ENCODE measurements at places on chromosomes 1 and 21.

GRCh38 chr1:201414051-201414738 is 7.3 kb downstream of the TNNI1 start:
- DNase-seq, result no peak

DNA sequence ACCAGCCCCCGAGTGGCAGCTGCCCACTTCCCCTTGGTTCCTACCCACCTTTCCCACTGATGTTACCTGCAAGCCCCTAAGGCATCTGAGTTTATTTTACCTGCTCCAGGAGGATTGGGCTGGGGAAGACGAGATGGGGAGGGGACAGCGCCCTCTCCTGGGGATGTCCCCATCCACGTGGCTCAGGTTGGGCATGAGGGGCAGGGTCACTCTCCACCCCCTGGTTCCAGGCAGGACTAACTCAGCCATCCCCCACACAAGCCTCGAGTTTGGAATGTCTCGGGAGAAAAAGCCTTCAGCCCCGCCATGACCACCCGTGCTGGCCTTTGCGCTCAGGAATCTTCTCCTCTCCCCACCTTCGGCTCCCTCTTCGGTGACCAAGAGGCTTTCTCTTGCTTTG is 90.0 kb downstream of the ARHGEF10L start:
- no peak for DNase-seq

DNA sequence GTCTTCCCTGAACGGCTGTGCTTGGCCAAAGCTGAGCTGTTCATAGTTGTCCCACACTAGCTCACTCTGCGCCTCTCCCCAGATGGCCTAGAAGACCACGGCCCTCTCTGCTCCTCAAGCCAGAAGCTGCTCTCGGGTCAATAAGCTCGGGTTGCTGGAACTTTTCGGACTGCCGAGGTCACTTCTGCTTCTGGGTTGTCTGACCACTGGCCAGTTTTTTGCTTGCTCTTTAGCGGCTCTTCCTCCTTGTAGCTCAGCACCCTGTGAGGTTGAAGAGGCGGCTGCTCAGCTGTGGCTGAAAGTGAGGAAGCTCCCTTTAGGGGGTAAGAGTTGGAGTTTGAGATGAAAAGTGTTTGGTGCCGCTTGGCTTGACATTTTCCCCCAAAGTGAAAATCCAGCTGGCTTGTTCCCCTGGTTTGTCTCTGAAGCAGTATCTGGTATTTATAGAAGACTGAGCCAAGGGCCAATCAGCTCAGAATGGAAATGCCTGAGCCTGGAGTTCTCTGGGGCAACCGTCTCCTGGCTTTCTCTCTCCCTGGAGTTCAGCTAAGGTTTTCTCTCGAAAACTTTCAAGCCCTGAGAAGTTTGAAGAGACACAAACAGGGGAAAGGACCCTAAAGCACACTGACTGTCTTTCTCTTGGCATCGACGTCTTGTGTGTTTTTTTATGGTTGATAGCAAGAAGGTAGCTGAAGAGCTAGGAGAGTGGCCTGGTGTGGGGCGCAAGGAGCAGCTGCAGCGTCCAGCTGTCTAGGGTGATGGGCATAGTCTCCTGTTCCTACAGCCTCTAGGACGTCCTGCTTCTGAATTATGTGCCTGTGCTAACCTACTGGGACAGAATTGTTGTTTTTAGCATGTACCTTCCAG is 72.0 kb downstream of the SYT6 start:
- DNase-seq, result no peak

- DNase-seq, result no peak
These were observed 1.5 kb downstream of the CASP9 start for GRCh38 chr1:15522551-15522950.

DNA sequence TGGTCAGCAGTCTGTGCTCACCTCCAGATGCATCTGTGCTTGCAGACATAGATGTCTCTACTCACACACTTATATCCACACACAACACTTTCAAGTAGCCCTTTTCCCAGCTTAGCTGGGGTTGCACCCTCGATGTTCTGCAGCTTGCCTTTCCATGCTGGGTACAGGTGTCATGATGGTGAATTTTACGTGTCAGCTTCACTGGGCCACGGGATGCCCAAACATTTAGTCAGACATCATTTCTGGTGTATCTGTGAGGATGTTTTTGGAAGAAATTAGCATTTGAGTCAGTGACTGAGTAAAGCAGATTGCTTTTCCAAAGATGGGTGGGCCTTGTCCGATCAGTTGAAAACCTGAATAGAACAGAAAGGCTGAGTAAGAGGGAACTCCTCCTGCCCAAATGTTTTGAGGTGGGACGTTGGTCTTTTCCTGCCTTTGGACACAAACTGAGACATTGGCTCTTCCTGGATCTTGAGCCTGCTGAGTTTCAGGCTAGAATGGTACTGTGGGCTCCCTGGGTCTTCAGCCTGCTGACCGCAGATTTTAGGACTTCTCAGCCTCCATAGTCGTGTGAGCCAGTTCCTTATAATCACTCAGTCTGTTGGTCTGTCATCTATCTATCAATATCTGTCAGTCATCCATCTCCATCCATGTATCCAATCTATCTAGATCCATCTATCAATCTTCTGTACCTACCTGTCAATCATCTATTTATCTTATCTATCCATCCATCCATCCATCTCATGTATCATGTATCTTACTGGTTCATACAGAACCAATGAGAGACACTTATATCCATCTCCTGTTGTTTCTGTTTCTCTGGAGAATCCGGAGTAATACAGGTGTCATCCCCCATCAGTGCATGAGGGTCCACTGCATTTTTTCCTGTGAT is 12.7 kb upstream of the OBSCN start:
- no peak for DNase-seq

DNA sequence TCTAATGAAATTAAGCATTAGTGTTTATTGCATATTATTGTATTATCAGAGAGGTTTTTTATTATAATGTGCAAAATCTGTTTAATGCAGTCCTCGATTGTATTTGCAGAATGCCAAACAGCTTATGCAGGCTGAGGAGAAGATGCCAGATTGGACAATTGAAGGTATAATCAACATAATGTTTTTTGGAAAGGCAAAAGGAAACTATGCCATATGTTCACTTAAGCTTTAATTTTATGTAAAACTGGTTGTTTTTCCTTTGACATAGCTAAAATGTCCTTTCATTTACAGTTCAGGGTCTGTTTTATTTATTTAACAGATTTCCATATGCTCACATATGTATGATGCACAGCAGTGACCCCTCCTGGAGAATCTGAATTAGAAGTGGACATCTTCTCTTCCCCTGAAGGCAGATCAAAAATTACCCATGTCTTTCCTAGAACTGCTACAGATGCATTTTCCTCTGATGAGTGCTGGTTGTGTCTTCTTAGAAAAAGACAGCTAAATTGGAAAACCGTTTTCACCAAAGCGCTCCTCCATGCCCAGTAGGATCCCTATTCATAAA is 143.5 kb upstream of the USH2A start:
- DNase-seq, result no peak

DNA sequence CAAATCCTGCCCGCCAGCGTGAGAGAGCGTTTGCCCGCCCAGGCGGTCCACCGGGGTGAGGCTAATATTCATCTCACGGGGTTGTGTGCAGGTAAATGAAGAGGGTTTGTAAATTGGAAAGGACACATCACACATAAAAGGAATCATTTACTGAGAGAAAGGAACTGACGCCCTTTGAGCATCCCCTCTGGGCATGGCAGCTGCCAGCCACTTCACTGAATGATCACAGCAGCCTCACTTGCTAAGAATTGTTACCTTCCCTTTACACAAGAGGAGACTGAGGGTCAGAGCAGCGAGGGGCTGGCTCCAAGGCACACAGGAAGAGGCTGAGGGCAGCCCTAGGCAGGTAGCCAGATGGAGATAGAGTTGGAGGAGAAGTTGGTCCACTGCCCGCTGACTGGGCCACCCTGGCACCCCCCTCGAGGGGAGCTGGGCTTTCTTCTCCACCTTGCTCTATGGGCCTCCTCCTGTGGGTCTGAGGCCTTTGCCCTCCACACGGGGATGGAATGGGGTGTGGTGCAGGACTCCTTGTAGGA is 96.0 kb downstream of the FOXD2 start:
- DNase-seq, result no peak

DNA sequence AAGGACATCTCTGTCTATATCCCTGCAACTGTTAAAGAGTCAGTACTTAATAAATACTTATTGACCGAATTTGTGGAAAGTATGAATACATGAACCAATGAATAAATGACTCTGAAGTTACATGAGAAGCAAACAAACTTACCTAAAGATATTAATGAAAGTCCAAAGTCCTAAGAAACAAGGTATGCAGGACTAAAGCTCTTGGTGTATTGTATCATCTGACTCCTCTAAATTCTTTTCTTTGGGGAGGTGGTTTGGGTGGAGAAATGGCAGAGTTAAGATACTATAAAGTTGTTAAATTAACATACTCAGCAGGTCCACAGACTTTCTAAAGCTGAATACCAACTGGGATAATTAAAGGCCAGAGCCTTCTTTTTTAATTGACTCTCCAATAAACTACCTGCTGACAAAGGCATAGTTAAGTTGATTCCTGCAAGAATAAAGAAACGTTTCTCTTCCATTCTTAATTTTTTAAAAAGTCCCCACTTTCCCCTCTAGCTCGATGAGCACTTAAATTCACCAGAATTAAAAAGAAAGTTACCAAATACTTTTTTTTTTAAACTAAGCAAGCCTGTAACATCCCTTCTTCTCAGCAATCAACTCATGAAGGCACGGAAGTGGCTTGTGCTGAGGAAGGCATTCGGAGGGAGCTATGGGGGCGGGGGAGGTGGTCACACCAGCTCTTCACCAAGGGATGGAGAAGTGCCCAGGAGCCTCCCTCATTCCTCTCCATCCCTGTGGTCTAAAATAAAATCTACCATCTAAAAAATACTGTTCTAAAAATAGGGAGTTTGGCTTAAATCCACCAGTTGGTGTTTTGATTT is 61.1 kb downstream of the GADD45A start:
- DNase-seq, result no peak

DNA sequence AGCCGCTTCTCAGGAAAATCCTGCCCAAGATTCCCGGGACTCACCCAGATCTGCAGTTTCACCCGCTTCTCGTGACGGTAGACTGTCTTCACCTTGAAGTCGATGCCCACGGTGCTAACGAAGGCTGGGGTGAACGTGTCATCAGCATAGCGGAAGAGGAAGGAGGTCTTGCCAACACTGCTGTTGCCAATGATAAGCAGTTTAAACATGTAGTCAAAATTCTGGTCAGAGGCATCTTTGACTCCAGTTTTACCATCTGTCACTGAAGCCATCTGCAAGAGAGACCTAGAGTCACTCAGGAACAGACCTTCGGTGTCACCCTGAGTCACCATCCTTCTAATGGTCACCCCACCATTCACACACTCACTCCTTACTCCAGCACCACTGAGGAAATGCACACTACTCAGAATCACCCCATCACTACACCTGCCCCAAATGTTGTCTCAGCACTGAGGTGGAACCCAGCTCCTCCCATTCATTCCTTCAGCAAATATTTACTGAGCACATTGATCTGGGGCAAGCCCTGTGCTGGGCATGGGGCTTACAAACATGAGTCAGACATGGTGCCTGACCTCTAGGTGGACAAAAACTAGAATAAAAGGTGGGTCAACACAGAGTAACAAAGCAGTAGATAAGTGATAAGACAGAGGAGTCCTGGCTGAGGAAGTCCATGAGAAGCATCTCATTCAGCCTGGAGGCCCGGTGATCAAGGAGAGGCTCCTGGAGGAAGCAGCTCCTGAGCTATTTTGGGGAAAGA is 13.5 kb downstream of the RAB3B start:
- peak; percentile 41 for DNase-seq

DNA sequence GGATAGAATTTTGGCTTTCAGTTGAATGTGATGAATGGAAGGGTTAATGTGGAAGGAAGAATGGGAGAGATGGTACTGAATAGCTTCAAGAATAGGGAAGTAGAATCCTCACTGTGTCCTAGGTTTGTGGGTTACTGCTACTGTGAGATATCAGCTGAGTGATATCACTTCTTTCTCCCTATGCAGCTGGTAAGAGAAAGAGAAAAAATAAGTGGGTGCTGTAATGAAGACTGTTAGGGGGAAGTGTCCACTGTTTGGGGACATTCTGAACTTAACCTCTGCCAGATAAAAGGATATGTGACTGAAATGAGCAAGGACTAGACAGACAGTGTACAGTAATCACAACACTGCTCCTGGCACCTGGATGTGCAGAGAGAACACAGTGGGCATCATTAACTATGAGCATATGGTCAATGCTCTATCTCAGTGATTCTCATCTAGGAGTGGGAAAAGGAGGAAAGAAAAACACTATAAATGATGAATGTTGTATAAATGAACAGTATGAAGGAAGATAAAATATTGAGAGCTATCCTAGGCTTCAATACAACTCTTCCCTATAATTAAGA is 25.6 kb upstream of the MOB3C start:
- no peak for DNase-seq

DNA sequence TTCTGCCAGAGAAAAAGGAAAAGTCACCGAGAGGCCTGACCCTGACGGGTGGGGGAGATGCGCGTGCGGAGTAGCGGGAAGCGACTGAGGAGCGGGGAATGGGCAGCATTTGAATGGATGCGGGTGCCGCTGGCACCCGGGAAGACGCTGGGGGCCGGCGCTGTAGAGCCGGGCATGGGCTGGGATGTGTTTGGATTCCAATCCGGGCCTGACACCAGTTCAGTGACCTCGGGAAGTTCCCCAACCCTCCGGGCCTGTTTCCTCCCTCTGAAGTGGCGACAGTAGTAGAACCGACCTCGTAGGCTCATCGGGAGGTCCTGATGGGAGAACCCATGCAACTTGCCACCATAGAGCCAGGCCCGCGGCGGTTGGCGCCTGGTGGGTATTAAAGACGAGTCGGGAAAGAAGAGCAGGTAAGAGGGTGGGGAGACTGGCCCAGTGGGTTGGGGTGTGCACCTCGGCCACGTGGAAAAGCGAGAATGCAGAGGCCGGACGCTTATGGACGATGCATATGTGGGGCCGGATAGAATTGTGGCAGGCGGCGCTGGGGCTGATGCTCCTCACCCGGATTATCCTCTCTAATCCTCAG is 642 bp upstream of the SLC16A1 start:
- DNase-seq, result no peak

GRCh38 chr21:38323721-38324531 is 67.1 kb downstream of the KCNJ15 start:
- DNase-seq, result peak; percentile 28

DNA sequence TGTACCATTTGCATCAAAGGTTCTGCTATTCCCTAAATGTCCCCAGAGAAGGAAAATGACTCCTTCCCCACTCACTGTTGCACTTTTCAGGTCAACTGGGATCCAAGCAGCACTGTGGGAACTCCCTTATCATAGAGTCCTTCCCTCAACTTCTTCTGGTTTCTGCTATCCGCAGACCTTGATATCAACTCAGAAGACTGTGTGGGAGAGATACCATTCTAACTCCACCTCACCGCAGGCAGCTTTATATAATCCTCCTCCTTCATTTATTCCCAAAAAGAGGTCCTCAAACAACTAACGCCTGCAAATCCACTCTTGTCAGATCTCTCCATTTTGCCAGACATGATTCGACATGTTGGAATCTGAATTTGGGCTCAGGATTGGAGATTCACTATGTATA is 27.3 kb downstream of the LHX9 start:
- no peak for DNase-seq

GRCh38 chr1:22379566-22379965 is 72.1 kb upstream of the ZBTB40 start:
- no peak for DNase-seq

DNA sequence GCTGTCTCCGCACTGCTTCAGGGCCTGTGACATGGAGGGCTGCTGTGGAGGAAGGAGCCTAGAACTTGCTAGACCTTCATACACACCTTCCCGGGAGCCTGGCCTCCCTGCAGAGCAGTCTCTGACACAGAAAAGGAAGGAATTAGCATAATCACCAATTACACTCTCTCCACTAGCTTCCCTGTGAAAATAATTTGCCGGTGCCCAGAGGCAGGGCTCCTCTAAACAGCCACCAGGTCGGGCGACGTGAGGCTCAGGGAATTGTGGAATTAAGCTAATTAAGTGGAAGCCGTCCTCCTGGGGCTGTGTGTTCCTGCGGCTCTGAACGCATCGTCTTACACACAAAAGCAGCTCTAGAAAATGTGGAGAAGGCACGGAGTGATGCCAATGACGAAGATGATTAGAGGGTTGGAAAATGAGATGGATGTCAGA is 82.6 kb downstream of the NENF start:
- no peak for DNase-seq
